Effector CD8-positive, alpha-beta T cell (primary cell): ENCODE measurements at places on chromosomes 2 and 18.

DNA sequence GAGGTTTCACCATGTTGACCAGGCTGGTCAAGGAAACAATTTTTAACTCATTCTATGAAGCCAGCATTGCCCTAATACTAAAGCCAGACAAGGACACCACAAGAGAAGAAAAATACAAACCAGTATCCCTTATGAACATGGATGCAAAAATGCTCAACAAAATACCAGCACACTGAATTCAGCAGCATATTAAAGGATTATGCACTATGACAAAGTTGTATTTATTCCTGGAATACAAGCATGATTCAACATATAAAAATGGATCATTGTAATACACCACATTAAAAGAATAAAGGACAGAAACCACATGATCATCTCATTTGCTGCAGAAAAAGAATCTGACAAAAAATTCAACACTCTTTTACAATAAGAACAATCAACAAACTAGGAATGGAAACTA lies 138.7 kb downstream of the RAB3GAP1 start:
- DNase-seq, result no peak

- no peak for DNase-seq
Observed at GRCh38 chr2:25567406-25567805, 106.0 kb downstream of the DTNB start.

DNA sequence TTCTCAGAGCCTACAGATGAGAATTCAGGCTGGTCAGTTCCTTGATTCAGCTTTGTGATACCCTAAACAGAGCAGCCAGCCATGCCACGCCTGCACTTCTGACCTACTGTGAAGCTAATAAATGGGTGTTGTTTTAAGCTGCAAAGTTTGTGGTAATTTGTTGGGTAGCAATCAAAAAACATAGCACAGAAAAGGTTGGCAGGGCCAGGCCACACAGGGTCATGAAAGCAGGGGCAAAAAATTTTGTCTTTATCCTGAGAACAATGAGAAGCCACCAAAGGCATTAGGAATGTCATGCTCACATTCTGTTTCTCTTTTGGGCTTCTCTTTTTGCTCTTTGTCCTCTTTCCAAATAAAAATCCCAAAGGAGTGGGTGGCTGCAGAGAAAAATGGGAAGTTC lies 385.9 kb downstream of the TXNL1 start:
- DNase-seq, result no peak

DNA sequence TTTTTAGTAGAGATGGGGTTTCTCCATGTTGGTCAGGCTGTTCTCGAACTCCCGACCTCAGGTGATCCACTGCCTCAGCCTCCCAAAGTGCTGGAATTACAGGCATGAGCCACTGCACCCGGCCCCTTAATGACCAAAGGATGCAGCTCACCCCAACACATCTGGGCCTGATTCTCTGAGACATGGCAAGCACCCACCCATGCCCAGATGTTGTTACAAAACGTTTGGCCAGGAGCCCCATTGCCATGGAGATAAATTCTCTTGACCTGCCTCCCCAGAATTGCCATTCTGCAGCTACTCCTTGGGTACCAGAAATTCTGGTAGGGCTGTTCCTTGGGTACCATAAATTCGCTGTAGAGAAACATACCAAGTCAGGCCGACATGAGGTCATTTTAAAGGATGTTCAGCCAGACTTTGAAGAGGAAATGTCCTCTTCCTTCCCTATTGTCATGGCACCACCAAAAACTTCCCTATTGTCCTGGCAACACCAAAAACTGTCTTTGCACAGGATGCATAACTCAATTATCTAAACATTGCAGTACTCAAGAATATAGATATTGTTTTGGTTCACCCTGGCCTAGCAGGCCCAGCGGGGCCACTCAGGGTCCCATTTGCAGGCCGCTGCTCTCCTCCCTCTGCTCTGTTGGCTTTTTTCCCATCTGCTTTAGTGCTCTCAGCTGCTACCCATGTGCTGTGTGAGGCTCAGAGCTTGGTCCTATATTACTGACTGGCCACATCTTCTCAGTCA lies 160.9 kb upstream of the TTC39C start:
- no peak for DNase-seq

DNA sequence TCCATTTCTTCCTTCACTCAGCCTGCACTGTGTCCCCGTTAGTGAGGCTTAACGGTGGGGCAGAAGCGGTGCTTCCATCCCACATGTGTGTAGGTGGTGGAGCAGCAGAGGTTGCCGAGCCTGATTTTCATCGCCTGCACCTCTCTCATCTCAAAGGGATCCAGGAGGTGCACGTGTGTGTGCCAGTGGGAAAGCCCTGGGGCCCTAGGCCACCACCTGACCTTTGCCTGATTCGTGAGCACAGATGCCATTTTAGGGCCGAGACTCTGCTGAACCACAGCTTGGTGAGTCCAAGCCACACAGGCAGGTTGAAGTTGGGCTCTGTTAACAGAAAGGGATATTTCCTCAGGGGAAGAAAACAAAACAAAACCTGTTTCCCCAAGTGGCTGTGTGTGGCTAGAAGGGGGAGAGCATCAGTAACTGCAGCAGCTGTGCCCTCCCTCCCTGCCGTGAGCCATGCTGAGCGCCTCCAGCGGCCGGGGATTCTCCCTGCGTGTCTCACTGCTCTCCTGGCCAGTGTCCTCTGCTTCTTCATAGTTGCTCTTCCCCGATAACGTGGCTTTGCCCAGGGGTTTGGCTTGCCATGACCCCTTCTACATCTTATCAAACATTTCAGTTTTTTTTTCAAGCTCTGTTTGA lies 81.5 kb downstream of the MAPRE2 start:
- DNase-seq, result no peak

DNA sequence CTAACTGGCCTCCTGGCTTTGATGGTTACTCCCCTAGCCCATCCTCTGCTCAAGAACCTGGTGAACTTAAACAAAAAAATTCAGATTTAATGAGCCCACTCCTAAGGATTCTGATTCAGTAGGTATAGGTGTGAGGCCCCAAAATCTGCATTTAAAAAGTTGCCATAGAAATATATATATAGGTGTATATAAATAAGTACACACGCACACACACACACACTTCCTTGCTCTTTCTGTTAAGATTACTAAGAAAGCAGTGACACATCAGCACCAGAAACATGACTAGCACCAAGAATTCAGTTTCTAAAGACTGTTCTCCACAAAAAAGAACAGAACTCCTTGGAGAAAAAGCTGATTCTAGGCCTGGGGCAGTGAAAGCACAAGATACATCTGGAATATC lies 17.8 kb downstream of the EML6 start:
- no peak for DNase-seq

GRCh38 chr2:236286873-236287545 lies 22.8 kb upstream of the ASB18 start:
- no peak for DNase-seq

DNA sequence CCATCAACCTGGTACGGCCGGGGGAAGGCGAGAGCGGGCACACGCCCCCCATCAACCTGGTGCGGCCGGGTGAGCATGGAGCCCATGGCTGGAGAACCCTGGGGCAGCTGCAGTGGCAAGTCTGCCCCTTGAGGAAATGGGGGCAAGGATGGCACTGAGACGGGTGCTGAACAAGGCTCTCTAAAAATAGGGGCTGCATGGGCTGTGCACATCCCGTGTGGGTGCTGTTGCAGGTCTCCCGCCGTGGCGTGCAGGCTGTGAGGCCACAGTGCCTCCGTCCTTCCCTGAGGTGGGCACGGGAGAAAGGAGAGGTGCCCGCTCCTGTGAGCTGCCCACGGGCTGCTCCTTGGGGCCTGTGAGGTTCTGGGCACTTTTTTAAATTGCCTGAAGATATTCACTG lies 99.2 kb downstream of the NFATC1 start:
- DNase-seq, result no peak

- DNase-seq, result no peak
Observed at GRCh38 chr2:128380961-128381938, 62.6 kb upstream of the HS6ST1 start.

DNA sequence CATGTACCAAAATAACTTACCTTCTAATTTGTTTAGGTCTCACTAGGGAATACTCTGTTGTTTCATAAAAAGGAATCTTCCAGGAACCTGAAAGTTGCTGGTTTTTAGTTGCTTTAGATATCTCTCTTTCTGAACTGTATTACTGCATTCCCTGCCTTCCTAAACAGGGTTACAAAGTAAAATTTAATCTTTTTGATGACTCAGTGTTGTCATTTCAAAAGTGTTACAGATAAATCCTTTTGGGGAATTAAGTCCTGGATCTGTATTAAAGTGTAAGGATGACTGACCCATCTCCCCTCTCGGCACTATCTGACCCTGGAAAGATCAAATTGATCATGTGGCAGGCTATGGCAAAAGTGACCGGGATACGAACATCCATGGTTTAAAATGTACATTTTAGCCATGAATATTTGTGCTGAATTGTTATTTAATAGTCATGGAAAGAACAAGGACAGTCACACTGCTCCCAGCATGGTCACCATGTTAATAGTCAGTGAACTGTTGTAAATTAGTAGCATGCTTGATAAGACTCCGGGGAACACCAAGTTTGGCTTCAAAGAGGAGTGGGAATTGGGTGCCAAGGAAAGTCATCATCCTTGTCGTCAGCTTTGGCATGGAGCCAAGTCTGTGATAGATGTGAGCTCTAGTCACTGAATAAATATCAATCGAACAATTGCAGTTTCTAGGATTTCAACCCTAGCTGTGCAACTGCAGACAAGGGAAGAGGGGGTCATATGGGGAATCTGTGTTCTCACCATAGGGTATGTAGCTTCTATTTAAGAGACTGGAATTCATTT lies 4.2 kb downstream of the PLEKHA3 start:
- DNase-seq, result no peak

DNA sequence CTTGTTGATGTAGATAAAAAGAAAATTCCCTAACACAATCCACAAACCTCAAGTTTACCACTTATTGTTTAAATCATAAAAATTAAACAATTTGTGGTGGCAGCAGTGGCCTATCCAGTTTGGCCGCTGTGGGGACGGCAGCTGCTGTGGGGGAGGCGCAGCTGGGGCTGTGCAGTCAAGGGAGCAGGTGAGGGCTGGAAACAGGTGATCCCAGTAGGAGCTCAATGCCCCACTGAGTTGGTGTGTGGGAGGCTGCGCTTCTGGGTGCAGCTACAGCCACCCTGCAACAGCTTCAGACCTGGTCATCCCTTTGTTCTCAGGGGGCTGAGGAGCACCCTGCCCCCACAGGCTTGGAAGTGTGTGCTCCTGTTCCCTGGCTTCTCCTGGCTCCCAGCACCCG lies 266.0 kb upstream of the FSIP2 start:
- DNase-seq, result no peak

GRCh38 chr2:201786471-201786870 lies 5.7 kb upstream of the ALS2 start:
- no peak for DNase-seq

GRCh38 chr2:129253461-129253812 lies 726.0 kb upstream of the RAB6C start:
- DNase-seq, result no peak

- no peak for DNase-seq
Observed at GRCh38 chr18:997499-997898, 92.8 kb downstream of the ADCYAP1 start.

GRCh38 chr2:62765619-62766376 lies 60.3 kb downstream of the EHBP1 start:
- DNase-seq, result no peak

DNA sequence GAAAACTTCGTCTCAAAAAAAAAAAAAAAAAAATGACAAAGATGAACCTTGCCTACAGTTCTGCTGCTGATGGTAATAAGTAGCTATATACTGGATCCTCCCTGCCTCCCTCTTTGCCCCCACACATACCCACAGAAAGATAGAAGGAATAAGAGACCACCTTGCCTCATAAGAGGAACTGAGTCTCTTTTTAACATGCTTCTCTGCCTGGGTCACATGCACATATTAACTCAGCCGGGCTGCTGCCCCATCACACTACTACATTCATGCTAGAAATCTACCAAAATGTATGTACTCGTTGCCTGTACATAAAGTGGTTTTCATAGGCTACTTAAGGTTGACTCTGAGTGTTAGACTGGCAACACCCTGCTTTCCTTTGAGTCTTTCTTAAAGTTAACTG lies 78.9 kb upstream of the B3GNT2 start:
- no peak for DNase-seq

GRCh38 chr2:151637271-151637781 lies 97.0 kb downstream of the NEB start:
- no peak for DNase-seq

GRCh38 chr2:70936979-70937811 lies 1.5 kb downstream of the ATP6V1B1 start:
- no peak for DNase-seq

DNA sequence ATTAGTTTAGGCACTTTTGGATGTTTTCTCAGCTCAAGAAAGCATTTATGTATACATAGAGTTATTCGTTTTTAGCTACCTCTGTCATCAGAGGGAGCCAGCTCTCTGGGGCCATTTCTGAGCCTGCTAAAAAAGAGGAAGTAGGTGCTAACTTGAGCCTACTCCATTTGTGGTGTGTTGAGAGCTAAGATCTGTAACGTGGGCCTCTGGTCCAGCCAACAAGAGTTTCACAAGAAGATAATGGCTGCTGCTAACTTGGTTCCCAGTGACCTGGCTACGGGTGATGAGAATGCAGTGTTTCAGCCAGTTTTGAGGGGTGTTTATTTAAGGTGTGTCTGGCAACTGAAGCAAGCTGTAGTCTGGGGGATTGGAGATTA lies 182.5 kb downstream of the PRKCE start:
- DNase-seq, result no peak

- no peak for DNase-seq
Observed at GRCh38 chr18:26057344-26057773, 33.1 kb downstream of the SS18 start.

GRCh38 chr2:6860296-6860695 lies 5.4 kb downstream of the CMPK2 start:
- no peak for DNase-seq

DNA sequence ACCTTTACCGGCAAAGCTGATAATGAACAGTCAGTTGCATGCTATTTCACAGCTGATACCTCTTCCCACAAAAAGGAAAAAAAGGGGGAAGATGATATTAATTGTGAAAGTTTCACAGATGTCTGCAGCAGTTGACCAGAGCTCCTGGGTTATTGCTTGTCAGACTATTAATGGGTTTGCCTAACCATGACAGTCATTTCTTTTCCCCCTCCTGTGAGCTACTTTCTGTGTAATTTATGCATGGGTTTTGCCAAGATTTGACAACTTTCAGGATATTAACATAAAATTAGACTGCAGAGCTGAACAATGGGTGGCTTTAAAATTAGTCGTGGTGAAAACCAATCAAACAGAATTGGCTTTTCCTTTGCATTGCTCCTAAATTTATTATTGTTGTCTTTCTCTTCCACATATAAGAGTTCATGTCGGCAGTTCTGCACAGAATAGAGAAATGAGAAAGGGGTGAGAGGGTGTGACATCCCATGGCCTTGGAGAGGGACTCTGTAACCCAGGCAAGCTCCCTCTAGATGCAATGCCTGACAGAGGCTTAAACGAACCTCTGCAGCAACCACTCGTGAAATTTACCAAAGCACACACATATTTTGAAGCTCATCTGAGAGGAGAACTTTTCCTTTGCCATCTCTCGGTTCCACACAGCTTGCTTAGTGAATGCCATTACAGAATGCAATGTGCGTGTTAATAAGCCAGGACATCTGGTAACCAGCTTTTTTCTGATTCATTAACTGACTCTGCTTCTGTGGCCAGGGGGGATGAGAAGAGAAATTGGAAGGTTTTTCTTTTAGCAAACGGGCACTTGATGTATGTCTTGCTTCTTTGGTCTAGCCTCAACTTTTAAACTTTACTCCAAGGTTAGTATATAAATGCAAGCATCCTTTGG lies 82.2 kb upstream of the ITGA4 start:
- DNase-seq, result no peak

GRCh38 chr2:110852541-110853263 lies 120.3 kb downstream of the ACOXL start:
- peak; percentile 12 for DNase-seq
